Thoracic aorta (tissue), 2 donors: ENCODE measurements at places on chromosomes 2 and 18. TPM values are rescaled to one million over a fixed set of nuclear protein-coding genes. Genes with fewer than 3 reads are reported as not detected.

- H3K4me1 ChIP-seq: peaks cover 41% of the 10 kb centered on the region
- H3K36me3 ChIP-seq: no peaks in the 10 kb centered on the region
- no peak overlapping the region for H3K4me3 ChIP-seq
- no peak overlapping the region for H3K27ac ChIP-seq
- H3K27me3 ChIP-seq: no peaks in the 10 kb centered on the region
Observed at GRCh38 chr2:100882645-100883613, 63.0 kb downstream of the NPAS2 start.

DNA sequence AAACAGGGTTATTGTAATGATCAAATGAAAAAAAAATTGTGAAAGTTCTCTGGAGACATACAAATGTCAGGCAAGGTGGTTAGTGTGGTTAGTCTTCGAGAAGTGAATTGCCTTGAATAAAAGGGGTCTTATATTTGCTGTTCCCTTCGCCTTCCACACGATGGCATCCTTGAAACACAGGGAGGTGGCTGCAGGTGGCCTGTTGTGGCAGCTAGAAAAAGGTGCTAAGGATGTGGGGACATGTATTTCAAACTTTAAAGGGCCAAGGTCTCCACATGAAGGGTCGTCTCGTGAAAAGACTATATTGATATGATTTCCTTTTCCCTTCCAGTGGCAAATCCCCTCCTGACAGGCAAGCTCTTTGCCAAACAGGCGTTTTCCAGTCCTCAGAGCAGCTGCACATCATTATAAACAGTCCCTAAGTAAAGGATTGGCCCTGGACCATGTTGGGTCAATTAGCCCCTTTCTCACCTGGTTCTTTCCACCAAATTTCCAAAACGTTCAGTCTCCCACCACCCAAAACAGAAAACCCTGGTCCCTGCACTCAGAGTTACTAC, 68.5 kb downstream of the COPS8 start:
- H3K36me3 ChIP-seq: no peaks in the 10 kb centered on the region
- H3K27ac ChIP-seq: no peak overlapping the region
- no peaks in the 10 kb centered on the region for H3K27me3 ChIP-seq

The ECEL1 gene
- total RNA-seq: 2.8 TPM

DNA sequence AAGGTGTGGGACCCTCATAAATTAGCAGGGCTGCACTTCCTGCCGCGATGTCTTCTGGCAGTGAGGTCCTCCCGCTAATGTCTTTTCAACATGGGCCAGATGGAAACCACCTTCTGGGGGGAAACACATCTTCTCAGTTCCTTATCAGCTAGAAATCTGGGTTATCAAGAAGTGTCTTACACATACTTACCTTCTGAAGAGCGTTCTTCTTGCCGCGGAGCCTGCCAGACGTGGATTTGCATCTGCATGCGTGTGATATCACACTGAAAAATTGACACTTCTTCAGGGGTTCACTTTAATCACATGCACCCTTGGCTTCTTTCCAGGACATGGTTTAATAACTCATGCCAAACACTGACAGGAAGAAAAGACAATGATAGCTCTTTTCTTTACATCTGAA, 163.5 kb upstream of the SOX11 start:
- no peak for DNase-seq
- no peaks in the 10 kb centered on the region for H3K27me3 ChIP-seq

DNA sequence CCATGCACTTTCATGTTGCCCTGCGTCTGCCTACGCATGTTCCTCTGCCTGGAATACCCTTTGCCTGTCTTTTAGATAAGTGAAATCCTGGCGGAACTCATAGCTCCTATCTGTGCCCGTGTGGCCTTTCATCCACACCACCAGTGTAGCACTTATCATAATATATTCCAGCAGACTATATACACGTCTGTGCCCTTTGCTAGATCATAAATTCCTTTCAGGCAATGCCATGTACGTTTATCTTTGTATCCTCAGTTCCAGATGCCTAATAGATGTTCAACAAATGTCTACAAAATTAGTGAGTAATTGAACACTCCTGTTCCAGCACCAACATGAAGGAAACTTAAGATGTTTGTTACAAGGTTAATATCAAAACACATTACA, 106.9 kb downstream of the COLEC12 start:
- H3K27ac ChIP-seq: no peak overlapping the region
- H3K36me3 ChIP-seq: no peaks in the 10 kb centered on the region
- peaks cover 25% of the 10 kb centered on the region for H3K4me1 ChIP-seq
- H3K27me3 ChIP-seq: no peaks in the 10 kb centered on the region
- DNase-seq: no peak

The PXDN gene
- total RNA-seq: 114 TPM

DNA sequence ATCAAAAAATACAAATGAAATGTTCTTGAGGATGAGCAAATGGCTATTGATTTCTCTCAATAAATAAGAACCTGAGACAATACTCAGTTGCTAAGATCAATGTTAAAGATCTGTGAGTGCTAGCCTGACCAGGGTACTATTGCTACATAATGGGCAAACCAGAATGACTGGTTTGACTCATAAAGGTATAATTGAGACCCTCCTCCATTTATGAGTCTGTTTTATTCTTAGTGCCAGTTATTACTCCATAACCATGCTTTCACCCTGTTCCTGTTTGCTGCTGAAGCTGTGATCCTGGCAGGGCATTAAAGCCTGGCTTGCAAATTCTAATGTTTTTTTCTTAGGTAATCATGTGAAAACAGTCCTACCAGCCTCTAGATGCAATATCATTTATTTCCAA, 56.6 kb upstream of the PPM1B start:
- H3K27ac ChIP-seq: no peak overlapping the region
- no peaks in the 10 kb centered on the region for H3K27me3 ChIP-seq
- DNase-seq: no peak
- H3K36me3 ChIP-seq: no peaks in the 10 kb centered on the region

DNA sequence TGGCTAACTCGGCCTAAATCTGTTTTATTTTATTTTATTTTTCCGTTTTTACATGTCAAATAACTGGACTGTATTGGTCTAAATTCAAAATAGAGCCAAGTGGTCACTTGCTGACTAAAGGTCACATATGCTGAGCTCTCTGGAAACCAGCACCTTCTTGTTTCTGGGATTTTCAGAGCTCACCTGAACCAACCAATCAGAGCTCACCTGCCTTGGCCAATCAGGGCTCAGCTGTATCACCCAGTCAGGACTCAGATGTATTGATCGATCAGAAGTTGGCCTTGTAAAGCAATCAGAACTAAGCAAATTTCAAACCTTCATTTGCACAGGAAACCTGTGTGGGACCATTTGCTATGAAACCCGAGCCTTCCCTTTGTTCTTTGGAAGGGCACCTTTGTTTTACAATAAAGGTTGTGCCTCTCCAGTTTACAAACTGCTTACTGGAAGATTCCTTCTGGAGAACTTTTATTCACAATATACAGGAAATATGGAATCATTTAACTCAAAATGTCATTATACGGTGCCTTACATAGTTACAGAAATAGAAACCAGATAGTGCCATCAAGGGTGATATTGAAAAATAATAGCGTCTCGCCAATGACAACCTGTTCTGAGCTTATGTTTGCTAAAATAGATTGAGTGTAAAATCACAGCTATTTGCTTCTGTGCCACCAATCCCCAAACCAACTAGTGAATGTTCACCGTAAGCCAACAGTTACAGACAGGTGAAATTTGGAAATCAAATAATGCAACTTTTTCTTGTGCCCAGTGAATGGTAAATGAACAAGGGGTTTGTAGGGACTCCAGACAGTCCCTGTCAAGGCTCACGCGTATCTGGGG, 17.3 kb upstream of the PSD4 start:
- no peaks in the 10 kb centered on the region for H3K27me3 ChIP-seq
- peak overlapping the region; percentile 41 for H3K4me3 ChIP-seq
- no peak for DNase-seq
- no peak overlapping the region for H3K27ac ChIP-seq

GRCh38 chr18:24136967-24137373, 1.9 kb upstream of the CABYR start:
- H3K36me3 ChIP-seq: no peaks in the 10 kb centered on the region
- no peaks in the 10 kb centered on the region for H3K27me3 ChIP-seq
- peaks cover 3% of the 10 kb centered on the region for H3K4me1 ChIP-seq

The ACP1 gene
- total RNA-seq: 77.6 TPM

DNA sequence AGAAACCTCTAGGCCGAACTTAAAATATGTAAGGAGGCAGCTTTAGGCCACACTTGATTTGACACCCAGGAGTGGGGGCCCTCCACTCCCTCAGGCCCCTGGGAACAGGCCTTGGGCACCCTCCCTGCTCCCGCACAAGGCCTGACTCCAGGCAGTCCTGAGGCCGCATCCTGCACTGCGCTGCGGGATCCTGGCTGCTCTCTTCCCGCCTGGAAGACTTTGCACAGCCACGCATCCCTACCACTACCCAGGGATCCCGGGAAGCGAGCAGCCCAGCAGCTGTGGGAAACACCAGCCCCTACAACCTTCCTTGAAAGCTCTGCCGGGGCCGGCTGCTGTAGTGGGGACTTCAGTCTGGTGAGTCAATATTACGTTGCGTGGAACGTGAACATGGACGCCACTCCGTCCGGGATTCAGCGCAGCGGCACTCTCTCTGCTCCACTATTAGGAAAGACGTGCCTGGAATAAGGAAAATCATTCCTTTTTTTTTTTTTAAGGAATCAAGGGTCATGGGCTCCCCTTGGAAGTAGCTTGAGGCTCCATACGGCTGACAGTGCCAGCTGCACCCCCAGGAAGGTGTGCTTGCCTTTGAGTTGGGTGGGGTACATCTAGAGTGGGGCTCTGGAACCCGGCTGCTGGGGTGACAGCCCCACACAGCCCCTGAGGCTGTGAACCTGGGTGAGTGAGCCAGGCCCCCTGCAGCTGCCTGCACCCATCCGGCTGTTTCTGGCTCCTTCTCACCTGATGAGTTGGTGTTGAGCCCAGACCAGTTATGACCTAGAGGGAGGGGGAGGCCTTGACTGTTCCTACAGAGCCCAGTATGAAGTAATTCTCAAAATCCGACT, 119.2 kb upstream of the TMEM18 start:
- no peaks in the 10 kb centered on the region for H3K36me3 ChIP-seq
- H3K27me3 ChIP-seq: no peaks in the 10 kb centered on the region
- DNase-seq: no peak
- H3K4me1 ChIP-seq: no peaks in the 10 kb centered on the region
- no peak overlapping the region for H3K4me3 ChIP-seq

The ABCG8 gene
- total RNA-seq: not detected

GRCh38 chr2:59583173-59583765, 970.2 kb downstream of the BCL11A start:
- no peak overlapping the region for H3K4me3 ChIP-seq
- H3K27ac ChIP-seq: no peak overlapping the region
- DNase-seq: no peak
- H3K27me3 ChIP-seq: no peaks in the 10 kb centered on the region
- H3K4me1 ChIP-seq: no peaks in the 10 kb centered on the region

DNA sequence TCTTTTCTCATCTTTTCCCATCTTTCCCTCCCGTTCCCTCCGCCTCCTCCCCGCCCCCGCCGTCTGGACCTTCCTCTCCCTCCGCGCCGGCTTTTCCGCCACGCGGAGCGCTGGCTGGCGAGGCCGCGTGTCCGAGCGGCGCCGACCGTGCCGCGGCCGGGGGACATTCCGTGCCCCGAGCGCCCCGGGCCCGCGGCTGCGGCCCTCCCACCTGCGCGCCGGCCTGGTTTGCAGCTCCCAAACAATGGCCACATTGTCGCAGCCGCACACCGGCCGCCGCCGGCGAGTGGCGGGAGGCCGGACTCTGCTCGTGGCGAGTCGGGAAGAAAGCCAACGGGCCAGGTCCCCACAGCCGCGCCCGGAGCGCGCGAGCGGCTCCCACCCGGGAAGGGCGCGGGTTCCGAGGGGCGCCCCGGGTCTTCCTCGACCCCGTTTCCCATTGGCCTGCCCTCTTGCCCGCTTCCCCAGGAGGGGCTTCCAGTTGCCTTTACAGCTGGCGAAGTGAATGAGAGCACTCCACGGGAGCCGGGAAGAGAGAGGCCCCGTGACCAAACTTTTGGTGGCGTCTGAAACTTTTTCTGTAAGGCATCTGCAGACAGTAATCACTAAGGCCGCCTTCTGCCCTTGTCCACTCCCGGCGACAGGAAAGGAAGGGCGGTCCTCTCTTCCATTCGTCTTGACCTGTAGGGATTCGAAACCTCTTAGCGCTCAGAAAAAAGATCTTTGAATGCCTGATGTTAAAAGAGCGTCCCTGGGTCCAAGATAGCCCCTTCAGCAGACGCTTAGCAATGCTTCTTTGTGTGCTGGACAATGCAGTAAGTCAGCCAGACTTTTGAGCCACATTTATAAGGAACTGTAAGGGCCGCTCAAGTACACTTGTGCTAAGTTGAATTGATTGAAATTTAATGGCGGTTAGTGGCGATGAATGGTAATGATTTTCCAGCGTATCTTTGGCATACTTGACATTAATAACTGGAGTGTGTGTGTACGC, 6.2 kb downstream of the GLI2 start:
- no peak overlapping the region for H3K27ac ChIP-seq
- H3K4me3 ChIP-seq: peak overlapping the region; percentile 66
- H3K27me3 ChIP-seq: no peaks in the 10 kb centered on the region
- DNase-seq: no peak
- H3K4me1 ChIP-seq: peaks cover 22% of the 10 kb centered on the region

DNA sequence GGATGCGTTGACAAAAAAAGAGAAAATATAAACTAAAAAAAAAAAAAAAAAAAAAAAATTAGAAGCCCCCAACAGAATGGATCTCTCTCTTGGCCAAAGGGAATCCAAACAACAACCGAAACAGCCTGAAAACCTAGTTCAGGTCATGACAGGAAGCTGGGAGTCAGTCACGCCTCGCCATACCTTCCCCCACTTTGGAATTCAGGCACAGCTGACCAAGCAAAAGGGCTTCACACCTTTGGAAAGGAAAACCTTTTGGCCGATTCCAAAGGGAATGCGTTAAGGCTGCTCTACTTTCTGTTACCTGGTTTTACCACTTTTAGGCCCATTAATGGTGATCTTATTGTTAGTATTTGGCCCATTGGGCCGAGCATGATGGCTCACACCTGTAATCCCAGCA, 17.9 kb upstream of the RMC1 start:
- peak overlapping the region; percentile 61 for H3K27ac ChIP-seq
- peaks cover 38% of the 10 kb centered on the region for H3K4me1 ChIP-seq
- no peak overlapping the region for H3K4me3 ChIP-seq
- peaks cover 4% of the 10 kb centered on the region for H3K36me3 ChIP-seq
- no peaks in the 10 kb centered on the region for H3K27me3 ChIP-seq
- DNase-seq: no peak

DNA sequence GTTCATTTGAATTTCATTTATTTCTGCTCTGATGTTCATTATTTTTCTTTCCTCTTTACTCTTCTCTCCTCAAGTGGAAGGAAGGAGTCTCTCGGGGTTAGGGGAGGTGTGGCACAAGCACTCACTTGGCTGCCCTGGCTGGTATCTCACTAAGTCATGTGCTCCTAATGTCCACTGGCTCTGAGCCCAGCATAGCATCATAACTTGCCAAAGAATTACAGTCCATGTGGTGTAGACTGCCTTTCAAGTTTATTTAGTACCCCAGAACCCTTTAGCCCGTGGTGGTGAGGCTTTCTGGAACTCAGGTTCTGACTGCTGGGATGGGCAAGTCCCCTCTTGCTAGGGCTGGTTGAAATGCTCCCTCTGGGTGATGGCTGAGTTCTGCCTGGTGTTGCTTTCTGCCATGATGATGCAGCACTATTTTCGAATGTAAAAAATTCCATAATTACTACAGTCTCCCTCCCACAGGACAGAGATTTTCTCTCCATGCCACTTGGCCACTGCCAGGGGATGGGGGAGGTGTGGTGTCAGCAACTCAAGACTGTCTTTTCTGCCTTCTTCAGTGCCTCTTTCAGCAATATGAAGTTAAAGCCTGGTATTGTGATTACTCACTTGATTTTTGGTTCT, 22.2 kb downstream of the SPAG16 start:
- no peak overlapping the region for H3K27ac ChIP-seq
- peaks cover 5% of the 10 kb centered on the region for H3K4me1 ChIP-seq
- no peak for DNase-seq
